ENCODE measurements at places on chromosomes 13 and 19.

GRCh38 chr13:28532388-28533124, 37.6 kb upstream of the FLT1 start:
- DNase-seq: no peak

GRCh38 chr13:77026255-77026860, 601 bp downstream of the FBXL3 start:
- peak; percentile 95 for DNase-seq

DNA sequence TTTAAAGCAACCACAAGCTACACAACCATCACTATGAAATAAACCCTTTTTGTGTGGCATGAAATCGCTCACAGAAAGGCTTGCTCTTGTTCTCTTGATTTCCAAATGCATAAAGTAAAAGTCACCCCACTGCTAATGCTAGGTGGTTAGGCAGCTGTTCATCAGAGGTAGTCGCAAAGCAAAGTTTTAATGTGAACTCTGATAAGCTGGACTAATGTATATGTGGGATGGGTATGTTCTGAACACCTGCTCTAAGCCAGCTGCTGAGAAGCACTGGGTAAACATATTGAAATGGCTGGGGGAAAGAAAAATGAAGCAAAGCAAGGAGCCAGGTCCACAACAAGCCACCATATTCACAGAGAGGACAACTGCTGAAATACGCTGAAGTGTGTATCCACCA, 142.3 kb downstream of the KLF12 start:
- DNase-seq: no peak

GRCh38 chr13:28628241-28628640, 30.7 kb upstream of the POMP start:
- no peak for DNase-seq

- no peak for DNase-seq
Measured at GRCh38 chr13:66328476-66328875, 901.7 kb downstream of the PCDH9 start.

- DNase-seq: no peak
Measured at GRCh38 chr13:46858776-46859175, 38.1 kb downstream of the HTR2A start.

DNA sequence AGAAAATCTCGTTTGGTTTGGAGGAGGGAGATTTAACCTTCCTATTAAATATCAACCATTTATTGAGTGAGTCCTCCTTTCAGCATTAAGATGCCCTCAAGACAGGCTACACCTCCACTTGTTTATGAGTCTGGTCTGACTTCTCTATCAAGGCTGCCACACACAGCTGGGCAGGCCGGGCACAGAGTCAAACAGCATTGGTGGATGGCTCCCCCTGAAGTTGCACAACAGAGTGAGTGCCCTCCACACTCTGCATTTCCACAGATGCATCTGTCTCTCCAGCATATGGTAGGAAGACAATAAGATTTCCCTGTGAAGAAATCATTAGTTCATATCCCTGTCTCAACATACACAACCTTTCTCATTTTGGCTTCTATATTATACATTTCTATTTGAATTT, 31.4 kb downstream of the PHF11 start:
- DNase-seq: no peak

DNA sequence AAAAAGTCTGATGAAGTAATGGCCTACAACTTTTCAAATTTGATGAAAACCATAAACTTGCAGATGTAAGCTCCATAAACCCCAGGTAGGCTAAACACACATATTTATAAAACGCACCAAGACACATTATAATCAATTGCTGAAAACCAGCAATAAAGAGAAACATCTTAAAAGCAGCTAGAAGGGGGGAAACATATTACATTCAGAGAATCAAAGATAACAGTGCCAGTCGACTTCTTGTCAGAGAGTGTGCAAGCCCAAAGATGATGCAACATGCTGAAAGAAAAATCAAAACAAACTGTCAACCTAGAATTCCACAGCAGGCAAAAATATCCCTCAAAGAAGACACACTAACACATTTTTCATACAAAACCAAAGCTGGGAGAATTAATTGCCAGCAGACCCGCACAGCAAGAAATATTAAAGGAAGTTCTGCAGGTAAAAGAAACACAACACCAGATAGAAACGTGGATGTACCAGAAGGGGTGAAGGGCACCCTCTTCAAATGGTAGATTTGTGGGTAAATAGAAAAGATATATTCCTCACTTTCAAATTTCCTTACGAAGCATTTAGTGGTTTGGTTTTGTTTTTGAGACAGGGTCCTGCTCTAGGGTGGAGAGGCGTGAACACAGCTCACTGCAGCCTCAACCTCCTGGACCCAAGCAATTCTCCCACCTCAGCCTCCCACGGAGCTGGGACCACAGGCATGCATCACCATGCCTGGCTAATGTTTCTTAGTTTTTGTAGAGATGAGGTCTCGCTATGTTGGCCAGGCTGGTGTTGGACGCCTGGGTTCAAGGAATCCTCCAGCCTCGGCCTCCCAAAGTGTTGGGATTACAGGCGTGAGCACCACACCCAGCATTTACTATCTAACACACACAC, 16.5 kb upstream of the ATP1A3 start:
- no peak for DNase-seq

DNA sequence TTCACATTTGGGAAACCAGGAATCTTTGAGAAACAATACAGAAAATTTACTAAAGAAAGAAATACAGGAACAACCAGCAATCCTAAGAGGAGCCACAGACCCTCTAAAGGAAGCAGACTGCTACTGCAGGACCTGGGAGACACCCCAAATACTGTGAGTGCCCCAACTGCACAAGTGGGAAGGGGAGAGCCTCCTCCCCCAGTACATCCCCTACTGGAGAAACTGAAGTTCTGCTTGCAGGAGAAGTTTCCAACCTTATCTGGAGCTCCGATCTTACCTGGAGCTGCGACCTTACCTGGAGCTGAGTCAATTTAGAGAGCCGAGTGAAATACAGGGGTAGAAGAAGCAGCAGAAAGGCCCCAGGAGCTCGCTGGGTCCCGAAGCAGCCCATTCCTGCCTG, 236.4 kb upstream of the SPRY2 start:
- DNase-seq: no peak

DNA sequence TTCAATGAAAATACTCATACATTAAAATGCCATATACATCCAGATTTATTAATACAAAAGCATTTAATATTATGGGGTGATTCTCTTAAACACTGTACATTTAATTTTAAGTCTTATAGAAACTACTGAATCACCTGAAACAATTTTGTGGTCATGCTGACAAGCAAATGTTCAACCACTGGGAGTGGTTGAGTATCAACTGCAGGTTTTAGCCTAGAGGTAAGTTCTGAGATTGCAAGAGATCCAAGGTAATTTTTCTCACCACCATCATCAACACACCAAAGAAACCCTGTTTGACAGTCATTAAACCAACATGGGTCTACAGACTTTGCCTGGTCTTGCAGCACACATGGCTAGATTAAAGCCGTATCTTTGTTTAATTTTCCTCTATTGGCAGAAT, 196.3 kb downstream of the LHFPL6 start:
- no peak for DNase-seq

DNA sequence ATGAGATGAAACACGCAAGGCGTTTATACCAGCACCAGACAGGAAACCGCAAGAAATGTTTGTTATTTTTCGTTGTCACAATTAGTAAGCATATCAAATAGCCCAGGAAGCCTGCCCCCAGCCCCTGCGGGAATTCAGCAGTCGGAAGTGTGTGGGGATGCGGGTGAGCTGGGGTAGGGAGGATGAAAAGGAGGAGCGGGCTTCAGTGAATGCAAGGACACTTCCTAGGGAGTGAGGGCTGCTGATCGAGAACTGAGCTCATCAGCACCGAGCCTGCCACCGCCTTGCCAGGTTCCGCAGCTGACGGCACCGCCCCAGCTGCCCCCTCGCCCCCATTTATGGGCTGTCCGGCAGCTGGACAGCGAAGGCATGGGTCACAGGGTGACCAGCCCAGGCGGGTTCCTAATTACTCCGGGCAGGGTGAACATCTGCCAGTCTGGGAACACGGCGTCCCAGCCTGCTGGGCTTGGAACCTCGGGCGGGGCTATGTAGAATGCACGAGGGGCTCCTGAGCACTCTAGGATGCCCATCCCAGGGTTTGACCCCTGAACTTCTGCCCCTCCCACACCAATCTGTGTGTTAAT, 1.6 kb upstream of the BEST2 start:
- peak; percentile 68 for DNase-seq

- peak; percentile 85 for DNase-seq
Measured at GRCh38 chr19:13181747-13182388, 31.7 kb downstream of the IER2 start.

DNA sequence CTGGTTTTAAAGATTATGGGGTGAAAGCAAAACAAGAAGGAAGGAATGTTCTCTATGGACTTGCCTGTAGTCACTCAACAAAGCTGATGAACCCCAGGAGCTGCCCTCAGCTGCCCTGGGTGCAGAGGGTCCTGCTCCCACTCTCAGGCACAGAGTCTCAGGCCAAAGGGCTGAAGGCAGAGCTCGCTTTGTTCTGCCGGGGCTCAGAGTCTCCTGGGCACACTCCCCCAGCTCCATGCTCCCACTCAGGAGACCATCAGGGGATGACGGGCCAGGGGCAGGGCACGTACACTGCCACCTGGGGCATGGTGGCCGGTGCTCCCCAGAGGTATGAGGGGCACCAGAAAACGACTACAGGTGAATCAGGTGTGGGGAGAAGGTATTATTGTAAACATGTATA, 46.8 kb upstream of the SPACA7 start:
- DNase-seq: no peak

DNA sequence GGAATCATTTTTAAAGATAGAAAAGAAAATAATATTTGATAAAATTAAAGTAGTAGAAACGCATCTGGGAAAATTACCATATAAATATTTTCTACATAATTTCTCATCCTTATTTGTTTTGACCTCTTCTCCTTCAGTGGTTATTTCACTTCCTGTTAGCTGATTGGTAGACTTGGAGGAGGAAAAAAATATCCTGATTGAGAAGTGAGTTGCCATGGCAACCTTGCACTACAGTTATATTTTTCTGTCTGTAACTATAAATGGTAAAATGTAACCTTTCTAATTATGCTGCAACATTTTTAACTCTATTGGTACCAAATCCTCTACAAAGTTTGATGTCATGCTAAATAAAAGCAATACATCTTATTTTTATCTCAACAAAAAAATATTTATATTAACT, 45.2 kb downstream of the SCEL start:
- DNase-seq: no peak

GRCh38 chr19:49588365-49589122, 2.4 kb upstream of the PRR12 start:
- no peak for DNase-seq

DNA sequence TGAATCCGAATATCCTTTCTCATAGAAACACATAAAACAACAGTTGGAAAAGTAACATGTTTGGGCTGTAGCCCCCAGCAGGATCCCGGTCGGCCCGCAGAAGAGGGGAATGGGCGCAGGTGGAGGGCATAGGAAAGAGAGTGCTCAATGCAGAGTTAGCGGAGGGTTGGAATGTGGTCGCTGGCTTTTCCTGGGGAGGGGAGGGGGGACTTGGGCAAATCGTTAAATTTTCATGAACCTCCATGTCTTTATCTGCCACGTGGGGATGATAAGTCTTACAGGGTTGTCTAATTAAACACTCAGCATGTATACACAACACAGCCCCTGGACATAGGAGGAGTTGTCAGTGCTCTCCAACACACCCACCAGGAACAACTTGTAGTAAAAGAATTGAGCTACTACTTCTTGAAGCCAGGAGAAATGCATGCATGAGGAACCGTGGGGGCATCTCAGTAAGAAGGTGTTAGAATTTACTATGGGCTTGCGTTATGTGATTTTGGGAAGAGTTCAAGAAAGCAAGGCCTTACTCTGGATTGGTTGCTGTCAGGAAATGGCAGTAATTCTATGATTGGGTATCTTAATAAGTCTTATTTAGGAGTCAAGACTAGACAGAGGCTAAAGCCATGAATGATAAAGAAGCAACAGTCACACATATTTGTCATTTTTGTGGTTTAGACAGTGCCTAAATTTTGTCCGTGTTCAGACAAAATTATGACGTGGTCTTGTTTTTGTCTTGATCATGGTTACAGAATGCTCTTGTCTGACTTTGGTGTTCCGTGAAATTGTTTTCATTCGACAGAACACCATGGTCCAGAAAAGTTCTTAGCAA, 671 bp upstream of the SLC46A3 start:
- DNase-seq: no peak

DNA sequence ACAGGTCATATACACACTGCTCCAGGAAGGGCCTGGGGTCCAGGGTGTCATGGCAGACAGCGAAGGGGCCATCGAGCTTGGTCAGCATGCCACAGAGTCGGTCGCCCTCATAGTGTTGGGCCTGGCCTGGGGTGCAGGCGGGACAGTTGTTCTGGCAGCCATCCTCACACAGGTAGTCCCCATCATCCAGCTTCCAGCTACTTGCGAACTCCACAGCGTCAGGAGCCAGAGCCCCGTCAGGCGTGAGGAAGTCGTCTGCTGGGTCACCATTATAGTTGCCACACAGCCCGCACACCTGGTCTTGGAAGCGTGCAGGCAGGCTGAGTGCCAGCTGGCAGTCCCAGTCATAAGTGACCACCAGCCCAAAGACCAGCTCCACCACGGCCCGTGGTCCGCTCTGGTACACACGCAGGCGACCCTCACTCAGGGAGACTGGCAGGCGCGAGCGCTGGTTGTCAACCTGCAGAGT, 16.2 kb downstream of the FCGBP start:
- peak; percentile 46 for DNase-seq

- no peak for DNase-seq
Measured at GRCh38 chr13:74210693-74211393, 76.6 kb upstream of the KLF12 start.

GRCh38 chr13:59745392-59745788, 418.3 kb downstream of the DIAPH3 start:
- DNase-seq: no peak

DNA sequence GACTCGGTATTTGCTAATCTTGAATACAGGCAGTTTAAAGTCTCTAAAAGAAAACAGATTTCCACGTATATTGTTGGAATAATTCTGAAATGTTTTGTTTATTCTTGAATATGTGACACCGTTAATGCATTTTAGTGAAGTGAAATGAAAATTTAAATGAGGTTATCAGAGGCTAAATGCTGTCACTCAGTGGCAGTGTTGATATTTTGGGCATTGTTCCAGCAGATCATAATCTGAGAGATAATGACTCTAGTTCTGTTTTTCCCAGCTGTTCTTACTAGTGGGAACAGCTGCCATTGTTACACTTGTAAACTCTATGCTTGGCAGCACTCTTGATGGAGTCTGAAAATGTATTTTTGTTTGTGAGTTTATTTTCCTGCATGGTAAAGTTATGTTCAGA, 365.6 kb upstream of the SLC10A2 start:
- no peak for DNase-seq

Data from mucosa of descending colon (tissue), 3 donors.